ENCODE measurements at places on chromosomes 12 and 14. TPM values are rescaled to one million over a fixed set of nuclear protein-coding genes. Genes with fewer than 3 reads are reported as not detected.

The UNC119B gene
- 12.9 TPM for total RNA-seq

The RPGRIP1 gene
- not detected for total RNA-seq

The EPS8 gene
- total RNA-seq, result 35.3 TPM

The RBP5 gene
- total RNA-seq, result not detected

The MANSC4 gene
- not detected for total RNA-seq

The RCOR1 gene
- total RNA-seq, result 38.3 TPM

The KCNMB4 gene
- total RNA-seq, result 0.26 TPM

The ATL1 gene
- total RNA-seq, result 0.79 TPM

The KCNJ8 gene
- not detected for total RNA-seq

The PIANP gene
- not detected for total RNA-seq

The SLC10A1 gene
- total RNA-seq, result not detected

The KRT75 gene
- total RNA-seq, result 7.3 TPM

The CMA1 gene
- not detected for total RNA-seq

The SALL2 gene
- total RNA-seq, result under 0.01 TPM

The KRT7 gene
- 895 TPM for total RNA-seq

The BAZ1A gene
- total RNA-seq, result 34.6 TPM

The CMKLR1 gene
- total RNA-seq, result not detected

The ADAM21 gene
- 0.13 TPM for total RNA-seq

The VWF gene
- 0.26 TPM for total RNA-seq

The ARHGEF40 gene
- 3.3 TPM for total RNA-seq

The OAS2 gene
- total RNA-seq, result 0.64 TPM

The TAS2R42 gene
- not detected for total RNA-seq

The SMIM41 gene
- 0.13 TPM for total RNA-seq

The ASB2 gene
- total RNA-seq, result 0.26 TPM

The HOXC4 gene
- total RNA-seq, result not detected

The SERPINA9 gene
- not detected for total RNA-seq

The KRT71 gene
- not detected for total RNA-seq

The CLMN gene
- 3.9 TPM for total RNA-seq

The PHLDA1 gene
- total RNA-seq, result 16.9 TPM

The FLVCR2 gene
- total RNA-seq, result 2.8 TPM

The SIRT4 gene
- total RNA-seq, result 1.3 TPM

The KRT74 gene
- total RNA-seq, result 0.13 TPM

The PKP2 gene
- total RNA-seq, result 53.9 TPM

The FRS2 gene
- total RNA-seq, result 27.1 TPM

The CD163 gene
- total RNA-seq, result not detected

The SOAT2 gene
- total RNA-seq, result not detected

The TMPRSS12 gene
- total RNA-seq, result not detected

The BICDL1 gene
- 30.7 TPM for total RNA-seq

The FGF6 gene
- not detected for total RNA-seq

The DHH gene
- not detected for total RNA-seq

The SLC25A47 gene
- not detected for total RNA-seq

The ELK3 gene
- 5.3 TPM for total RNA-seq

The OR4E2 gene
- total RNA-seq, result not detected

The GZMB gene
- not detected for total RNA-seq

The CLEC1B gene
- not detected for total RNA-seq

The FAM161B gene
- total RNA-seq, result 1.6 TPM

The FOXM1 gene
- total RNA-seq, result 0.79 TPM

The NGB gene
- not detected for total RNA-seq

The TOMM20L gene
- not detected for total RNA-seq

The PLA2G1B gene
- total RNA-seq, result not detected

Measured in bronchial epithelial cell (primary cell).